ENCODE measurements at places on chromosomes 1 and 21. TPM values are rescaled to one million over a fixed set of nuclear protein-coding genes. Genes with fewer than 3 reads are reported as not detected.

OR2T29 gene
- not detected for total RNA-seq

DNA sequence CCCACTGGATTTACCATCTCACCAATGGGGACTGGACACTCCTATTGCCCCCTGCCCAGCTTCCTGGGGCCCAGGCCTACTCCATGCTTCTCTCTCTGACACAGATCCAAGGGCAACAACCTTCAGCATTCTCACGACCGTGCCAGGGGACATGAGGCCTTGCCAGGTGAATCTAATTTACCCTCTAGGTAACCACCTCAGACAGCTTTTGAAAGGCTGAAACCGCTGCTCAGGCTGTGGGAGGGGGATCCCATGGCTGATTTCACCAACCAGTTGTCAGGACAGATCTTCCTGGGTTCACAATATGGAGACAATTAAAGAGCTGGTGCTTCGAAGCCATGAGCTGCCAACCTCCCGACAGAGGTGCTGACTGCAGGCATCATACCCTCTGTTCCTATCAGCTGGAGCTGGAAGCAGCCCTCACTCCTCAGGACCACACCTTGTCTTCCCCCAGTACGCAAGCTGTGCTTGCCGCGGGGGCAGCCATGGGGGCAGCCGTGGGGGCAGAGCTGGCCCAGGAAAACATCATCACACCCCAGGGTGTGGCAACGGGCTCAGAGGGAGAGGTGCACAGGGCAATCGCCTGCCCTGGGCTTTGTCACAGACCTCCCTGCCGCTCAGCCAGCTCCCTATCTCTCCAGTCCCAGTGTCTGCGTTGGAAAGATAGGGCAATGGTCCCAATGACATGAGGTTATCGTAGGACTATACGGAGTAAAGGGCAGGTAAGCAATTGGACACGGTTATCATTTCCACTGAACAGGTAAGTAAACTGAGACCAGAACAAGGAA is 120.2 kb downstream of the DMRTB1 start:
- DNase-seq = no peak

SPAG17 gene
- total RNA-seq = not detected

TFF2 gene
- not detected for total RNA-seq

CYP4A11 gene
- not detected for total RNA-seq

RAB7B gene
- not detected for total RNA-seq

DNA sequence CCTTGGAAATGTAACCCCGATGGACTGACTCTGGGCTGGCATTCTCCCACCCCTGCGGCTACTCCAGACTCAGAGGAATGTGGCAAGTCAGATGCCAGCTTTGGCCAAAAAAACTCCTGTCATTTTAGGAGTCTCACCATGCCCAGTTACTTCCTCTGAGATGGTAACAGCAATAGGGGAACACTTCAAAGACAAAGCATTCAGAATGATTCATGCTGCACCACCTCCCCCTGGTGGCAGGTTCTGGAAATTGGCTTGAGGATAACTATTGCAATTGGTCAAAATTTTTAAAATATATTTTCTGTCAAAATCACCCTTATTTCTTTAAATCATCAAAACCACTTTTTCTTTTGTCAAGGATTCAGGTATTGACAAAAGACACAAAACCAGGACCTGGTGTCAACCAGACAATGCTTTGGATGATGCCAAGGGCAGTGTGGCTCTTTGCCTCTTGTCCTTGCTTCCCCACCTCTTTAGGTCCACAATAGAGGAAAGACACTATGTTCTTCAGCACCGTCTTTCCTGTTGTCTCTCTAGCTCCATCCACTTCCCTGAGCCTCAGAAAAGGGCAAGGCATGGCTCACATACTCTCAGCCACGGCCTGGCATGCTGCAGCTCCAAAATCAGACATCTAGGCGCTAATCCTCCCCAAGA is 9.9 kb upstream of the CDCA8 start:
- DNase-seq = peak; percentile 84

DNA sequence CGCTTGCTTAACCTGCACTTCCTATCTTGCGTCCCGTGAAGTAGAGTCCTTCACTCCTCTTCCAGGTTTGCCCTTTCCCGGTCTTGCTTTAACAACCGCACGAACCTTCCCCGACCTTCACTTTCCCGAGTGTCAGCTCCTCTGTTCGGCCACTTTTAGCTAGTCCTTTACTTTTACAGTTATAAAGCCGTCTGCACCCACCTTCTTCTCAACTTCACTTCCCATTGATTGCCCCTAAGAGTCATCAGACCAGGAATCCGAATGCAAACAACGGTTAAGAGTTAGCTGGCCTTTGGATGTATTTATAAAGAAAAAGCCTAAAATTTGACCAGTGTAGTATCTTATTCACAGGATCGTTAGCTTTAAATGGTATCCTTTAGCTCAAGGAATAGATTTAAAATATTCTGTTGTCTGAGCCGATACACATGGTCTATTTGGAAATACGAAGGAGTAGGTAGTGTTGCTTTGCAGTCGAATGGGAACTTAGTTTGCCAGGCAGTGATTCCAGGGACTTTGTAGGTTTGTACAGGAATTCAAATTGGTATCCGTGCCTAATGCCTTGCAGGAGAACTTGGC is 1.4 kb downstream of the PPP2R5A start:
- DNase-seq = no peak

DNA sequence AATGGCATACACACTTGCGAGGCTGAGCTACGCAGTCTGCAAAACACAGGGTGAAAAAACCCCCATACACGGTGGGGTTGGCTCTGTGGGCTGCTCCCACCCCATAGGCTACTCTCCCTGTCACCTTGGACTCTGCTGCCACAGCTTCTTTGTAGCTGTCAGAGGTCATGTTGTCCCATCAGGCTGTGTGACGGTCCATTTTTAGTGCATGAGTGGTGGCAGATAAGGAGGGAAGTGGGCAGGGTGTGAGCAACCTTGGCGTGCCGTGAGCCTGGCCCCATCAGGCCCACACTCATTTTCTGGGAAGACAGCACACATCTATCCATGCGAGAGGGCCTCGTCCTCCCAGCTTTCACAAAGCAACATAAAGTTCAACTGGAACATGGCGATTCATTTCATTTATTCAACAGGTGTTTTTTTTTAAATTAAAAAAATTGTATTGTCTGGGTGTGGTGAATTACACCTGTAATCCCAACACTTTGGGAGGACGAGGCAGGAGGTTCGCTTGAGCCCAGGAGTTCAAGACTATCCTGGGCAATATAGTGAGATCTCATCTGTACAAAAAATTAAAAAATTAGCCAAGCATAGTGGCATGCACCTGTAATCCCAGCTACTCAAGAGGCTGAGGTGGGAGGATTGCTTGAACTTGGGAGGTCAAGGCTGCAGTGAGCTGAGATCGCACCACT is 9.5 kb downstream of the GPR137B start:
- no peak for DNase-seq

ACOT7 gene
- total RNA-seq = 94.6 TPM

DNA sequence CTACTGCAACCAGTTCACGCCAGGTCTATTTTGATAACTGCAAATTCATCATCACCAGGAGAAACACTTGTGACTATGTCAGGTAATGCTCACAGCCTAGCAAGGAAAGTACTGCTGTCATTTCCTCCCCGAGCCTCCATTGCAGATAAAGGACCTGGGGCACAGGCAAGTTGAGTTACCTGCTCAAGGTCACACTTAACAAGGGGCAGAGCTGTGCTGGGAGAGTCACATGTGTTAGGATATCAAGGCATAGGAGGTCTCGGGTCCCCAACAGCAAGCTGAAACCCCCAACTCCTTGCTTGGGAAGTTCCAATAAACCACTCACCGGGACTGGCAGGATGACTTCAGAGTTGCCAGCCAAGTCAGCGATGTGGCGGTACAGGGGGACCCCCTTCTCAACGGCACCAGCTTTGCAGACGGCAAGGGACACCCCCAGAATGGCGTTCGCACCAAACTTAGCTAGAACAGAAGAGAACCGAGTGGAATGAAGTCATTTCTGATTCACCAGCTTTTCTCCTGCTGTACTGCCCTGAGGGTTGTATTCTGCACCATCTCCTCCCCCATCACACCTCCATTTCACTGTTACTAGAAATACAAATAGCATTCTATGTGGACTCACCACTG is 11.6 kb downstream of the ENO1 start:
- DNase-seq = peak; percentile 79

DNA sequence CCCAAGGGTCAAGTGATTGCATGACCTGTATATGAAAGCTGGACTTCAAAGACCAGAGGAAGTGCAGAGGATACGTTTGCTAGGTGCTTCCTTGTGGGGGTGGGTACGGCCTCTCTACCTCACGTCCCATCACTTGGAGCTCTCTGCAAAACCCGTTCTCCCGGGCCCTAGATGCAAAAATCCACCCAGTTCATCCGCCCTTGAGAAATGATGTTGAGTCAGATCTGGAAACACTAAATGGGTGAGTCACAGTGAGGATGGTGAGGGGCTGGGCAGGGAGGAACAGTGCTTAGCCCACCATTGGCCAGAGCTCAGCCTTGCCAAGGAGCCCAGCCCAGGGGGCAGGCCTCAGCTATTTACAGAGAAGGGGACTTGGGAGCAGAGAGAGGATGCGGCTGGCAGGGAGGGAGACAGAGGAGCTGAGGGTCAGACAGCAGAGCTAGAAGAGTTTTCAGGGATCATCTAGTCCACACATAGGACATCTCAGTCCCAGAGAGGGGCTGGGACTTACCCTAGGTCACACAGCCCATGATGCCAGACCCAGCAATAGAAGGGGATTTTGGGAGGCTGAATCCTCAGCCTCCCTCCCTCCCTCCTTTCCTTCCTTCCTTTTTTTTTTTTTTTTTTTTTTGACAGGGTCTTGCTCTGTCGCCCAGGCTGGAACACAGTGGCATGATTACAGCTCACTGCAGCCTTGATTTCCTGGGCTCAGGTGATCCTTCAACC is 14.6 kb downstream of the ARHGEF10L start:
- DNase-seq = no peak

- DNase-seq = no peak
These were observed 12.7 kb downstream of the KYAT3 start for GRCh38 chr1:88979749-88980116.

Measured in activated CD4-positive, alpha-beta memory T cell treated with anti-CD3 and anti-CD28 coated beads for 36 hours (primary cell).